ENCODE measurements at places on chromosomes 16 and 17.

GRCh38 chr16:68009157-68009735, 6.5 kb downstream of the DPEP2NB start:
- DNase-seq, result no peak

GRCh38 chr17:79546386-79546785, 64.5 kb downstream of the RBFOX3 start:
- no peak for DNase-seq

- no peak for DNase-seq
Observed at GRCh38 chr17:80270104-80270503, 9.5 kb downstream of the RNF213 start.

DNA sequence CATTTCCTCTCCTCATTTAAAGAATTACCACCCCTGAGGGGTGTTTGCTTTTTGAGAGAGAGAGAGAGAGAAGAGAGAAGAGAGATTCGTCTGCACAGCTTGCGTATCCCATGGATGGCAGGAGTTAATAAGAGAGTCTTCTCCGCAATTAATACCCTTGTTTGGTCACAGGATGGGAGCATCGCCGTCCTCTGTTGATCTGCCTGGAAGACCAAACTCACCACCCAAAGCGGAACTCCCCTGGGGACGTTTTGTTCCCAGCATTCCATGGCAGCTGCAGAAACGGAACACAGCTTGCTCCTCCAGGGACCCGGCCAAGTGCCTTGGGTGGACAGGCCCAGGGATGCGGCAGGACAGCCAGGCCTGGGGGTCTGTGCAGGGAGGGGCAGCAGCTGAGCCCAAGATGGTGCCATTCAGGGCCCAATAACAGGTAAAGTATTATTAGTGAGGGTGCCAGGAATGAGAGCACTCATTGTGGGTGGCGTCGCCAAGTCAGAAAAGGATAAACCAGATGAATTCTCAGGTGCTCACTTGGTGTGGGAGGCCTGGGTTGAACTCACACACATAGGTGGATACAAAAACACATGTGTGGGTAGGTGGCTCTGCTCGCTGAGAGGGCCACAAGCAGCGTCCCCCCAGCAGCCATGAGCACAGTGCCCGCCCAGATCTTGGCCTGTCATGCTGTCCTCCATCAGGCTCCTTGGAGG, 83.1 kb downstream of the NT5M start:
- no peak for DNase-seq

DNA sequence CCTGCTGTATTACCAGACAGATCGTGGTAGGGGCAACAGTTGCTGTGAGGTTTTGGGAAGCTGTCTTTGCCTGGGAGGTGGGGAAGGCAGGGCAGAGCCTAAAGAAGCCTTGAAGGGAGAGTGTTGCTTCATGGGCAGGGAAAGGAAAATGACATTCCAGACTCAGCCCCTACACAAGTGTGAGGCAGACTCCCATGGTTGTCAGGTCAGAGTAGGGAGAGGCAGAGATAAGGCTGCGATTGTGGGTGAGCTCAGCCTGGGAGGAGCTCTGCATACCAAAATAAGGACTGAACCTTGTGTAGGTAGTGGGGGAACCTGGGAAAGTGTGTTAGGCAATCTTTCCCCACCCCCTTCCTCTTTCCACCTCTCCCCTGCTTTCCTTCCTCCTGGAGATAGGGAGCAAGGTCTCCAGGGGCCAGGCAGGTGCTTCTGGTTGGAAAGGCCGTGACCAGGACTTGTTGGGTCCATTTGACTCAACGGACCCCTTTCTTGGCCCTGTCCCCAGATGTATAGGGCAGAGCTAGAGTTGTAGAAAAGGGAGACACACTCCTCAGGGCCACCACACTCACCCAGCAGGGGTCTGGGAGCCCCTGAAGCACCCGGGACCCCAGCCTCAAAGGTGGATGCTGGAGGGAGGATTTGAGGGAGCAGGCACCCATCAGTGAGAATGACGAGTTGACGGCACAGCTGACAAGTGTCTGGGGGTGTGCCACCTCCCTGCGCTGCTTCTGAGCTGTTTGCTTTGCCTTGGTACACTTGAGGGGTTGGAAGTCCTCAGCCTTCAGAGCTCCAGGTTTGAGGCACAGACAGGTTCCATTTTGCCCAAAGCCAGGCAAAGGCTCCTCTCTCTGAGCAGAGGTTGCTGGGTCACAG, 18.5 kb upstream of the TOB1 start:
- no peak for DNase-seq

DNA sequence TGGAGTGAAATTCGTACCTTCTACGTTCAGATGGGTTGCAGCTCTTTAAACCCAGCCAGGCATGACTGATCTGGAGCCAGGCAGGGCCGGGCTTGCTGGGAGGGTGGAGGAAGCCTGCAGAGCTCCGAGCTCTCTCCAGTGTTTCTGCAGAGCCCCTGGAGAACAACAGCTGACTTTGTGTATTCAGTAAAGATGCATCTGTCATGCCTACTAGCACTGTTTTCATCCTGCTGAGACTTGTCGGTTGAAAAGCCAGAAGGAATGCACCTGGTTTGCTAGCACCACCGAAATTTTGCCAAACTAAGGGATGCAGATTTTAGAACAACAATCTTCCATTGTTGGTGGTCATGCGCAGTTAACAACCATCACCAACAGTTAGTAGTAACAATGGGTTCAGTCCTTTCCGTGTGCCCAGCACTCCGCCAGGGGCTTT, 22.4 kb upstream of the SCNN1B start:
- no peak for DNase-seq

DNA sequence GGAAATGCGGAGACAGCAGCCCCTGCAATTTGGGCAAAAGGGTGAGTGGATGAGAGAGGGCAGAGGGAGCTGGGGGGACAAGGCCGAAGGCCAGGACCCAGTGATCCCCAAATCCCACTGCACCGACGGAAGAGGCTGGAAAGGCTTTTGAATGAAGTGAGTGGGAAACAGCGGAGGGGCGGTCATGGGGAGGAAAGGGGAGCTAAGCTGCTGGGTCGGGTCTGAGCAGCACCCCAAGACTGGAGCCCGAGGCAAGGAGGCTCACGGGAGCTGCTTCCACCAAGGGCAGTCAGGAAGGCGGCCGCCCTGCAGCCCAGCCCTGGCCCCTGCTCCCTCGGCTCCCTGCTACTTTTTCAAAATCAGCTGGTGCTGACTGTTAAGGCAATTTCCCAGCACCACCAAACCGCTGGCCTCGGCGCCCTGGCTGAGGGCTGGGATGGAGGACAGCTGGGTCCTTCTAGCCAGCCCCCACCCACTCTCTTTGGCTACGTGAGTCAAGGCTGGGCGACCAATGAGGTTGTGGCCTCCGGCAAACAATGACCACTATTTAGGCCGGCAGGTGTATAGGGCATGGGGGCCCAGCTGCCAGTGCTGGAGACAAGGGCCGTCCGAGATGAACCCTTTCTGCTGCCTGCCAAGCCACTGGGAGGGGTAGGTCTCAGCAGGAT, 507 bp downstream of the SERPINF1 start:
- DNase-seq, result no peak

DNA sequence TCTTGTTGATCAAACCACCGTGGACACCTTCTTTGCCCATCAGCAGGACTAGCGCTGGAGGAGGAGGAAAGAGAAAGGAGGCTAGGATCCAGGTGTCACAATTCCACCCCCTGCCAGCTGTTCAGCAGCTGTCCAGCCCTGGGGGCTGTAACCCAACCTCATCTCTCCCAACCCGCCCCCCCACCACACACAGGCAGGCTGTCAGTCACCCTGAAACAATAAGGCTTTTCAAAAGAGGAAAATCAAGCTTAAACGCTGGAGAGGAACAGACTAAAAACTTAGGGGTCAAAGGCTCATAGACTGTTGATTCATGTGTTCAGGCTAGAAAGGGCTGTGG, 2.4 kb downstream of the PFN1 start:
- no peak for DNase-seq

GRCh38 chr17:14332331-14332730, 31.4 kb downstream of the HS3ST3B1 start:
- no peak for DNase-seq

DNA sequence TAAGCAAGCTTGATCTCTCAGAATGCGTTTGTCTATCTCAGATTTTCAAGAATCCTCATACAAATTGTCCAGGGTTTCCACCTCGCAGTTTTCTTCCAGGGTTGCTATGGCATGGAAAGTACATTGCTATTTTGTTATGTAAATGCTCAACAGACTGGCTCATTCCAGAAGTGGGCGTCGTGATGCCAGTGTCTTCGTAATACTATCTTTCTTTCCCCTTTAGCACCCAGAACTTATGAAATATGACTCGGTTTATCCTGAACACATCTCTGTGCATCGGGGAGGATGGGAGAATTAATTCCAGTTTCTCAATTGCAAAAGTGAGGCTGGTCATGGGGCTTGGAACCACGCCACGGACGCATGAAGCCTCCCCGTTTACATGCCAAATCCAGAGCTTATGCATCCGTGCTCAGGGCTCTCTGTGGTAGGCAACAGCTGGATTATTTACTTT, 405.0 kb downstream of the WWOX start:
- no peak for DNase-seq

Data from stimulated activated CD8-positive, alpha-beta memory T cell treated with anti-CD3 and anti-CD28 coated beads, Interleukin-15, amount 100 ng/mL, for 4 hours (primary cell).